Neural progenitor cell (in vitro differentiated cells): ENCODE measurements at places on chromosomes 1 and 21. TPM values are rescaled to one million over a fixed set of nuclear protein-coding genes. Genes with fewer than 3 reads are reported as not detected.

DNA sequence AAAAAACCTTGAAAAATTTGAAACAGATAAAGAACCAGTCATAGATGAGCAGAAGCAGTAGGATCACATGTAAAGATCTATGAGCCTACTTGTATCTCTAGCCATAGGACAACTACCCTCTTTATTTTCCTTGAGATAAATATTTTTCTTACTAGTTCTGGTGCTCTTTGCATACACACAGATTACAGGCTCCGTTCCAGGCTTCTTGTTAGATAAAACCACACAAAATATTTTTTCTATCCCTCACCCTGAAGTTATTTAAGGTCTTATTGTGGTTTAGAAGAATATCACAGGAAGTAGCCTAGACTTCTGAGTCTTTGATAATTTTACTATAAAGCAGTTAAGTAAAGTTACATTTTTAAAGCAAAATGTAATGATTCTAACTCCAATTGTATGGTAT, 512.2 kb downstream of the NEGR1 start:
- no peak for DNase-seq

GRCh38 chr1:48718705-48719104, 58.0 kb downstream of the BEND5 start:
- no peak for DNase-seq

Gene F13B
- total RNA-seq, result not detected in 2 replicates

Gene PIK3R3
- total RNA-seq, result 81.2 and 107 TPM in 2 replicates

DNA sequence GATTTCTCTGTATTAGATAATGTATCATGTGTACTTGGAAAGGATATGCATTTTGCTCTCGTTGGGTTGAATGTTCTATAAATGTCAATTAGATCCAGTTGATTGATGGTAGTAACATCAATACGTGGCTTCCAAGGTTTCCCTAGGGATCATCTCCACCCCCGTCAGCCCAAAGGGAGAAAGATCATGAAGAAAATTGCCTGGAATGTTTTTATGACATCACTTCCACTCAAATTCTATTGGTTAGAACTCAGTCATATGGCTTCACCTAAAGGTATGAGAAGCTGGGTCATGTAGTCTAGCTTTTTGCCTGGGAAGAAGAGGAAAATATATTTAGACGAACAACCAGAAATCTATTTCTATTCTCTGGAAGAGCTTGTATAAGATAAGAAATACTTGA, at the start of gene C1orf185:
Gene C1orf185, plus strand, starts transcription at position 253 of the 400 bp plus-strand sequence. Its CDS starts 6 bp downstream, at position 259.
- no peak for DNase-seq

- no peak for DNase-seq
Observed at GRCh38 chr1:168335500-168335899, 54.8 kb downstream of the TBX19 start.

- DNase-seq, result no peak
Observed at GRCh38 chr1:70038025-70038424, 167.4 kb downstream of the LRRC40 start.

DNA sequence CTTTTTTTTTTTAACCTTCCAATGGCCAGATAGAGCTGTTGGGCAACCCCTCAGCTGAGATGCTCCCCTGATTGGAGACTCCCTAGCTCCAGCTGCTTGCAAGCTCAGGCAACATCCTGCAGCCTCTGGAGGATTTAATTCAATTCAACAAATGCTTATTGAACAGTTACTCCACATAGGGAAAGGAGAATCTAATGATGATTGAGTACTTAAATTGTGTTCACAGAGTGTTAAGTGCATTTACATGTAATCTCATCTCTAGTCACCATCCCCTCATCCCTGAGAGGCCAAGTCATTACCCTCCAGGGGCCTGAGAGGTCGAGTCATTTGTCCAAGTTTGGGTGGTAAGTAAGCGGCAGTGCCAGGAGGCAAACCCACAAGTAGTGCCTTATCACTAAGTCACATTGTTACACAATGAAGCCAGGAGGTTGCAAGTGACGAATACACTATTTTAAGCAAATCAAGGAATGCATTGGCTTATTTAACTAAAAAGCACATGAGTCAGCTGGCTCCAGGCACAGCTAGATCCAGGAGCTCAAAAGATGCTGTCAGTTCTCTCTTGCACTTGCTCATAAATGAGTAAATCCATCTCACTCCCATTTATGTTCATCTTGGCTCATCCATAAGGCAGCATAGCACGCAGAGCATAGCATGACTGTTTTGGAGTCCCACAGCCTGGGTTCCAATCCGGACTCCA, 64.3 kb downstream of the OPTC start:
- no peak for DNase-seq

DNA sequence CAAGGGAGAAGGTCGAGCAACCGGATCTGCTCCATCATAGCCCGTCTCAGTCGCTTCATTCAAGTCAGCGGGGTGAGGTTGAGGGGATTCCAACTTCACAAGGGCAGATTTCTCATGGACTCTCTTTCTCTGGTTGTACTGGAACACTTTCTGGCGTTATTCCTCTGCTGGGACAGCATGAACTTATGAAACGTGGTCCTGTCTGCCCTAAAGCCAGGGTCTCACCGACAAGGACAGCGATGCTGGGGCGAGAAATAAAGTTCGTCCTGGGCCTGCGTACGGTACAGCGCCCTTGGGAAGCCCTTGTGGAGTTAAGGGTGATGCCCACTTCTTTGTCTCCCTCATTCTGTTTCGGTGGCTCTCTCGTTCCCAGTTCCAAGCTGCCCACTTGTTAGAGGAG, 1.3 kb upstream of the FLVCR1 start:
- no peak for DNase-seq

- DNase-seq, result no peak
Observed at GRCh38 chr1:54882519-54882918, 4.5 kb downstream of the DHCR24 start.

Gene B3GALT5
- total RNA-seq, result 1.3 and 1.5 TPM in 2 replicates

- DNase-seq, result no peak
Observed at GRCh38 chr1:46369542-46370213, 24.4 kb upstream of the FAAH start.

GRCh38 chr1:101316256-101316655, 79.4 kb downstream of the S1PR1 start:
- peak; percentile 65 for DNase-seq

Gene S100A16
- 12.4 and 13.1 TPM in 2 replicates for total RNA-seq

DNA sequence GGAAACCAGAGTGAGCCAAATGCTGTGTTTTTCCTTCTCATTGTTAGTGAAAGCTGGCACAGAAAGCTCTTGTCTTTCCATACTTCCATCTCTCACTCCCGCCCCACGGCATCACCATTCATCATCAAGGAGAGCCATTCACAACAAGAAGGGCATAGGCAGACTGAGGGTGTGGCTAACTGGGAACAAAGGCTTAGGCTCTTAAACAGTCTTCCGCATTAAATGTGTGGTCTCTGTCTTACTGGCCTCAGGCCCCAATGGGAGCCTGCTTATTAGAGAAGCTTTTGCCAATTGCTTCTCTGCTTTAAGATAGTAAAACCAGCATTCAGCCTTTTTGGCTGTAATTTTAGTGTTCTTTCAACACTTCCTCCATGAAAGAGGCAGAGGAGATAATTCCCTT, 51.4 kb downstream of the TNFSF18 start:
- peak; percentile 11 for DNase-seq

Gene LMX1A
- 6.6 and 8.7 TPM in 2 replicates for total RNA-seq

Gene PLA2G2C
- total RNA-seq, result not detected in 2 replicates

DNA sequence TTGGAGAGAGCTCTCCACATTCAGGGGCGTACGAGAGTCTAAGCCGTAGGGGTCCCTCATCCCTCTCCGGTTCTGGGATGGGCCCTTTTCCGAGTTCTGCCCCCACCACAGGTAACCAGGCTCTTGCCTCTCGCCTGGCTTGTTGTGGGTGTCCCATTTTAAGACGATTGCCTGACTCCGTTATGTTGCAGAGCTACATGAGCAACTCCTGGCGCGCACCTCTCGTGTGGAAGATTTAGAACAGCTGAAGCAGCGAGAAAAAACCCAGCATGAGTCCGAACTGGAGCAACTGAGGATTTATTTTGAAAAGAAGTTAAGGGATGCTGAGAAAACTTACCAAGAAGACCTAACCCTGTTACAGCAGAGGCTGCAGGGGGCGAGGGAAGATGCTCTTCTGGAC, 29.0 kb downstream of the PCNT start:
- DNase-seq, result no peak

DNA sequence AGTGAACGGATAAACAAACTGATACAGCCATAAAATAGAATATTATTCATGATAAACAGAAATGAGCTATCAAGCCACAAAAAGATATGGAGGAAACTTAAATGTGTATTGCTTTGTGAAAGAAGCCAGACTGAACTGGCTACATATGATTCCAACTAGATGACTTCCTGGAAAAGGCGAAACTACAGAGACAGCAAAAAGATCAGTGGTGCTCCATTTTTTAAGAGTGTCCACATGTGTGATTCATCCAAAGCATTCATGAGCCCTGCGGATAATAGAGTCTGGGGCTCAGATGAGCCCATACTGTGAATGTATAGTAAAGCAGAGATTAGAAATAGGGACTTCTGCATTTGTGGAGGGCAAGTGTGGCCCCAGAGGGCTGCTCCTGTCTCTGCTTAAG, 7.8 kb upstream of the TMEM222 start:
- DNase-seq, result no peak

Gene LDLRAD1
- not detected in 2 replicates for total RNA-seq

Gene MIER1
- total RNA-seq, result 31.3 and 43.5 TPM in 2 replicates

GRCh38 chr1:171869097-171869496, 27.8 kb downstream of the DNM3 start:
- DNase-seq, result no peak

- no peak for DNase-seq
Observed at GRCh38 chr1:244242446-244242845, 191.4 kb downstream of the ZBTB18 start.

Gene TCHHL1
- total RNA-seq, result not detected in 2 replicates

Gene BCAN
- 0.46 TPM in 1 of 2 replicates, not detected in the other for total RNA-seq

GRCh38 chr1:171110621-171111326, 20.1 kb downstream of the FMO3 start:
- DNase-seq, result no peak

- DNase-seq, result no peak
Observed at GRCh38 chr1:220219865-220220698, 52.2 kb downstream of the RAB3GAP2 start.

Gene MROH9
- total RNA-seq, result not detected in 2 replicates

DNA sequence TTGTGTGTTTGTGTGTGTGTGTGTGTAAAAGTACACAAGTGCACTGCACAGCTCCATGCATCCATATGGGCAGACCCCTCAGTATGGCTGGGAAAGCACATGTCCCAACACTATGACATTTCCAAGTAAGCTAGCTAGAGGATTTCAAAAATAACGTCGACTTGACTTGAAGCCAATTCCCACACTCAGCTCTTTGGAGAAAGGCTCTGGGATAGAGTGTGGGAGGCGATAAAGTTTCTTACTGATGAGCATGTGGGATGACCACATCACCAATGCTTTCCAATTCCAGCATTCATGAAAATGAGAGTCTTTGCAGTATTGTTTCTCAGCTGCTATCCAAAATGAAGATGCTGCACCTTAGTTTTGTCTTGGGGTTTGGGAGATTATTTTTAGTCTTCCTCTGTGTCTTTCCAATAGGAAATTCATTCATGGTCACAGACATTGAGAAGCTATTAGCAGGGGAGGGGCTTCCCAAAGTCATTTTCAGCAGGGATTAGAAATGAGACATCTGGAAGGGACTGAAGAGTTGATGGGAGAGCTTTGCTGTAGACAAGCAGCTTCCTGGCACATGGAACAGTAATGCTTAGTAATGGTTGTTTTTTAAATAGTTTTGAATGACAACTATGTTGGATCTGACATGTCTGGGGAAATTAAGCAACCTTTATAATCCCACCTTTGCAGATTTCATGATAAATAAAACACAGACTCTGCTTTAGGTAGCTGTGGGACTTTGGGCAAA, 143.5 kb downstream of the ASTN1 start:
- DNase-seq, result no peak

GRCh38 chr1:68178821-68179490, 53.4 kb downstream of the WLS start:
- no peak for DNase-seq

Gene TCHH
- 0.03 and 0.07 TPM in 2 replicates for total RNA-seq

- DNase-seq, result no peak
Observed at GRCh38 chr1:201116091-201116490, 3.9 kb upstream of the CACNA1S start.

- no peak for DNase-seq
Observed at GRCh38 chr1:209395169-209395568, 188.3 kb upstream of the CAMK1G start.

Gene CLDN17
- total RNA-seq, result not detected in 2 replicates

DNA sequence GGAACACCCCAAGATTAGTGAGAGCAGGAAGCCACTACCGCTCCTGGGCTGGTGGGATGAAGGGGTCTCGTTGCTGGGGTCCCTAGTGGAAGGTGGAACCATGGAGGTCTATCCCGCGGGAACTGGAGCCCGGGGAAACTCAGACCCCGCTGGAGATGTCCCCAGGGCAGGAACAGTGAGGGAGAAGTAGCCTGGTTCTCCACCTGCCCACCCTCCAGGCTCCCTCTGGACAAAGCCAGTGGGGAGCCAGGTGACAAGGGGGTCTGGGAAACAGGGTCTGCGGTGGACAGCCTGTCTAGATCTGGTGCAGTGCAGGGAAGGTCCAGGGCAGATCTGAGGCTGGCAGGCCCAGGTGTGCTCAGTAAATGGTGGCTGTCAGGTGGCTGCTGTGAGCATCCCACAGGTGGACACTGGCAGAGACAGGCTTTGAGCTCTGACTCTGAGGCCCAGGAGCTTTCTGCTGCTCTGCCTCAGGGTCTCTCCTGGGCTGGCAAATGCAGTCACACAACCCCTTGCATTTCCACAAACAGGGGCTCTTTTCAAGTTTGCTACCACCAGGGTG, 88.0 kb upstream of the TLR5 start:
- no peak for DNase-seq

Gene NTNG1
- 0.62 and 0.79 TPM in 2 replicates for total RNA-seq

Gene PIGR
- total RNA-seq, result not detected in 2 replicates

DNA sequence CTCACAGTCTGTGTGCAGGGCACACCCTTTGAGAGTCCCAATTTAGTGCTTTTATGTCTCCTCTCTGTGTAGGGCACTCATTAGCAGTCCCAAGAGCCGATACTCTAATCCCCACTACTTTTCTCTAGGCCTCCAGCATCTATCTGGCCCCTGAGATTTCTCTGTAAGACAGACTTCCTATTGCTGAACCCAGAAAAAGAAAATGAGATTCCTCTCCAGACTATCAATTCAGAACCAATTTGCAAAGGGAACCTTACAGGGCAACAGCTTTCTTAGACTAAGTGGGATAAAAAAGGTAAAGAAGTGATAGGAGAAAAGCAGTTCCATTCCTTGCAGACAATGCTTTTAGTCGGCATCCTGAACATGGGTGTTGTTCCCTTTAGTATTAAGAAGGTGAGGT, 172.2 kb downstream of the EDEM3 start:
- DNase-seq, result peak; percentile 49

Gene USH2A
- 0.03 and 0.04 TPM in 2 replicates for total RNA-seq

DNA sequence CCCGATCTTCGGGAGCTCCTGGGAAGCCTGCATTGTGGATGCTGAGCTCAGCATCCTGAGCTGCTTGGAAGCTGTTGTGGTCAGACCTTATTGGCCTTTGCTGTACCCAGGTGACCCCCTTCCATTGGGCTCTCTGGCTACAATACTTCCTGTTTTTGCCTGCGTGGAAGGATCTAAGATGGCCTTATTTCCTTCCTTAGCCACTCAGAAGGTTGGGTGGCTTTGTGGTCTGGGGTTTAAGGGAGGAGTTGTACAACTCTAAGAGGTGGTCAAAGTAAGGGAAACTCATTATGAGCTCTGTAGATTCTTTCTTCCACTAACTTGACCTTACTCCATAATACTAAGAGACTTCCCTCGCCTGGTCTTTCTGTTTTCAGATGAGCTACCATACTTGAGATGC, 17.7 kb downstream of the PFKFB2 start:
- DNase-seq, result no peak

- DNase-seq, result no peak
Observed at GRCh38 chr1:6960860-6961259, 175.6 kb downstream of the CAMTA1 start.

Gene IVL
- not detected in 2 replicates for total RNA-seq

Gene OLIG2
- 0.15 TPM in 1 of 2 replicates, not detected in the other for total RNA-seq
